Body of pancreas (tissue), 4 donors: ENCODE measurements at places on chromosomes 5 and 9.
A peak's percentile ranks its signal among the peaks of the same experiment; 100 is the strongest.

DNA sequence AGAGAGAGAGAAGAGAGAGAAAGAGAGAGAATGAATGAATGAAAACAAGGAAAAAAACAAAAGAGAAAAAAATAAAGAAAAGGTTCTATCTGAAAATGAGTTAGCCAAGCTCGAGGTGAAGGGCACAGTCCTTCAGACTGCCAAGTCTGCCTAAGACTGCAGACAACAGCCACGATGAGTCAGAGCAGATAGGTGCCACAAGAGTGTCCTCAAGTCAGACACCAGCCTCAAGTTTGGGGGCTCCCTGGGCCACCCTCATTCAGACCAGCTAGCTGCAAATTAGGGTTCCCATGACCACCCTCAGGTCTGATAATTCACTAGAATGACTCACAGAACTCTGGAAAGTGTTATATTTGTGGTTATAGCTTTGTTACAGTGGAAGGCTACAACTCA lies 13.9 kb upstream of the HABP4 start:
- DNase-seq, result no peak

DNA sequence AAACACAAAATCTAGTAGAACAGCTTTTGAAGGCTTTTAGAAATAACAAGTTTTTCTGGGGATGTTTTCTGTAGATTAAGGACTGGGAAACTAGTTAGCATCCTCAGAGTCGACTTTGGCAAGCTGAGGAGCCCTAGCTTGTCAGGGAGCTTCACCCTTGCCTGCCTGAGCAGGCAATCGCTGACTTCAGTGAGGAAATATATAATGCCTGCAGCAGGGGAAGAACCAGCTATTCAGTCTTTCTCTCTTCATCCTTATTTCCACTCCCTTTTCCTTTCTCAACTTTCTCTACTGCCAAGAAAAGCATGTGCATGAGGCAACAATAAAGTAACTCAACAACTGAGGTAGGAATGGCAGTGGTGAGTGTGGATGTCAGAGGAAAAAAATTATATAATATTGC lies 54.7 kb downstream of the PLK2 start:
- DNase-seq, result no peak

DNA sequence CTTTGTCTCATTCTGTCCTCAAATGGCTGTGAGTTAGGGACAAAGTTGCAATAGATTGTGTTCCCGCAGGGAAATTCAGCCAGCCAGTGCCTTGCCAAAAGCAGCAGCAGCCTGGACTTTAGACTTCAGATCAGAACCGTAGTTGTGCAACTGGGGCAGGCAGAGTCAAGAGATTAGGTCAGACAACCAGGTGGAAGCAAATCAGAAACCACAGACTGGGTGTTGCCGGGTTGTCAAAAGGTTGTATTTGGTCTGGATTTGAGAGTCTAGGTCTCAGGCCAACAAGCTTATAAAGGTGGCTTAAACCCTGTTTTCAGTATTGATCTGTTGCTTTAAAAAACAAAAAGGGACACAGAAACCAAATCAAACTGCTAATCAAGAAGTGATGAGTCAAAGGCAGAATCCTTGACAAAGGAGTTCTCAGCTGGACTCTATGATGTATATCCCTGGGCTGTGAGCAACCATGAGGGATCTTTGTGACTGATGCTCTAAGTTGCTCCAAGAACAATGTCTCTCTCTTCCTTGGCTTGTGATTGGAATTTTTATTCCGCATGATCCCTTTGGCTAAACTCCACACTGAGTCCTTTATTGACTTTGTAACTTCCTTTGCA lies 20.9 kb downstream of the RFK start:
- DNase-seq, result peak; percentile 91

DNA sequence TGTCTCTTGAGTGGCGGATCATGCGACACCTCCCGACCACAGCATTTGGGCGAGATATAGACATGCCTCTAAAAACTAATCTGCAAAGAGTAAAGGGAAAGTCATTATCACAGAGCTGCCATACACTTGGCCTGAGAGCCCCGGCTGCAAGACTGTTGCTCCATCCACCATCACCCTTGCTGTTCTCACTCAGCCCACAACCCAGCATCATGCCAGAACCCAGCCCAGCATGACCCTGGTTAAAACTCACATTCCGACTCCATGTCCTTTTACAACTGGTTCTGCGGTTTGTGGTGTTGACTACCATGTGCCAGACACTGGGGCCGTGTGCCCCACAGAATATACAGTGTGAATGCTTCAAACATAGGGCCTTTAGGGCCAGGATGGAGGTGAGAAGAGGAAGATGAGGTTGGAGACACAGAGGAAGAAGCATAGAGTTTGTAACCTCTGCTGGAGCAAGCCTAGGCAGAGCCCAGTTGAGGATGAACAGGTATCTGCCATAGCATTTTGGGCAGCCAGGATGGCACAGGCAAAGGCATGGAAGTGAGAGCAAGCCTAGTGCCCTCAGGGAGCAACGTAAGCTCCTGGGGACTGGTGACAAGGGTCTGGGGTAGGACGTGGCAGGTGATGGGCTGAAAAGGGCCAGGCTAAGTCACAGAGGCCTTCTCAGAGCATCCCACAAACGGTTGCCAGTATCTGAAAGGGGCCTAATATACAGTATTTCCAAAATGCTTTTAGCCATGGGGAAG lies 37.5 kb upstream of the SMU1 start:
- no peak for DNase-seq
